ENCODE measurements at places on chromosomes 16 and 17.

DNA sequence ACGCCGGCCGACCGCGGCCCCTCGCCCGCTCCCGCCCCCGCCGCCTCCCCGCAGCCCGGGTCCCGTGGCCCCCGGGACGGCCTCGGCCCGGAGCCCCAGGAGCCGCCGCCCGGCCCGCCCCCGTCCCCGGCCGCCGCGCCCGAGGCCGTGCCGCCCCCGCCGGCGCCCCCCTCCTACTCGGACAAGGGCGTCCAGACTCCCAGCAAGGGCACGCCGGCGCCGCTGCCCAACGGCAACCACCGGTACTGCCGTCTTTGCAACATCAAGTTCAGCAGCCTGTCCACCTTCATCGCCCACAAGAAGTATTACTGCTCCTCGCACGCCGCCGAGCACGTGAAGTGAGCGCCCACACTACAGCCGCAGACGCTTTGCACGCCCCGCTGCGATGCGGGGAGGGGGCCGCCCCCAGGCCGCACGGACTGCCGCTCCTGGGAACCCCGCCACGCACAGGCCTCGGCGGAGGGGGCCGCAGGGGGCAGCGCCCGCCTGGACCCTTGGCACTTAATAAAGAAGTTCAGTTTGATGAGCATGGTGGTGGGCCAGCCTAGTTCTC, 35.5 kb upstream of the ZC3H18 start:
- no peak for DNase-seq

- DNase-seq, result no peak
Observed at GRCh38 chr17:59846394-59847165, 46.2 kb downstream of the TUBD1 start.

- no peak for DNase-seq
Observed at GRCh38 chr17:45436161-45436560, 3.5 kb upstream of the ARHGAP27 start.

DNA sequence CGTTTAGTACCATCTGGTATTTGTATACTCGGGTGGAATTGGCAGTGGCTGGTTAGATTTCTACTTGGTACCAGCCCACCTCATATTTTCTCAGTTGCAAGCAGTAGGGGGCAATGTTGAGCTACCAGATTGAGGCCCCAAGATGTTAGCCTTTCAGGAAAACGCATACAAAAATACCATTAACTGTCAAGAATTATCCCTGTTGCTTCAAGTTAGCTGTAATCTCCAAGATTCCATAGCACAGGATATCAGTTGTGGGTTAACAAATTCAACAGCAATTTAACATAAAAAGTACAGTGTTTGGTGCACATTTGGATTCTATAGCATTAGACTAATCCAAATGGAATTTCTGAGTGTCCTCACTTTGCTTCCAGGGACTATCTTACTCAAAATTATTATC, 188.2 kb downstream of the FTO start:
- peak; percentile 41 for DNase-seq

DNA sequence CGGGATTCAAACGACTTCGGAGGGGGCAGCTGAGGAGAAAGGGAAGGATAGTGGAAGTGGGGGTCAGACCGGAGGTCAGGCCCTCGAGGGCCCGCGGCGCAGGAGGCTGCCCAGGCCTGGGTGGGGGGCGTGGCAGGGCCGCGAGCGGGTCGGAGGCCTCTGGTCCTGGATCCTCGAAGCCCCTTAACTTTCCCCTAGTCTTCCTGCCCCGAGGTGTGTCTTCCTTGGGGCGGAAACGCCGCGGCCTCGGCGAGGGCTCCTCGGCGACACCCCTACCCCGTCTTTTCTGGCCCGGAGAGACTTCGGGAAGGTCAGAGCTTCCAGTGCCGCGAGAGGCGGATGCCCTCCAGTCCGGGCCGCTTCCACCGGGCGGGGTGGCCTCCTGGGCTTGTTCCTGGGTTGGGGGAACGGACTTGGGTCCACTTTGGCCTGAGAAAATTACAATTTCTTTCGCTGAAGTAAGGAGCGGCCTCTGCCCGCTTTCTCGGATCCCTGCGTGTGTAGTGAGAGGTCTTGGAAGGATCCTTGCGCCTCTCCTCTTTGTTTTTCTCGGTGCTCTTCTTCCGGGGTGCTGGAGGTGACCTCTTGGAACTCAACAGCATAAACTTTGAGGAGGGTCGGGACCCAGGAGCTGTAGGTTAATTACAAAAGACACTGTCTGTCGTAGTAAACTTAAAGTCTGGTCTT, 491 bp downstream of the IST1 start:
- no peak for DNase-seq

- no peak for DNase-seq
Observed at GRCh38 chr17:76593959-76594358, 8.3 kb upstream of the ST6GALNAC2 start.

DNA sequence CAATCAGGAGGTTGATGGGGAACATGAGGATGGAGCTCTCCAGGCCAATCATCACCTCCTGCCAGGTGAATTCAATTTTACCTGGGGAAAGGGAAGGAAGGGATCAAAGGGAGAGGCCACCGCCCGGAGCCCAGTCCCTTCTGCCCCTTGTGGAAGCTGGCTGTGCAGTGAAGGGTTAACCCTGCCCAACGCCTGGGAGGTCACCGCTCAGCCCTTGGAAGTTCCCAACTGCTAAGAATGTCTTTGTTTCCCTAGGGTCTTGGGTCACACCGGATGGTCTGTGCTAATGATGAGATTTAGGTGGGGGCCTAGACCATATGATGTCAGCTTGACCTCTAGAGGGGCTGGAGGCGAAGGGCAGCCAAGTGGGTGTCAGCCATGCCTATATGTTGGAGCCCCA, 52.1 kb upstream of the GCSH start:
- DNase-seq, result no peak

- no peak for DNase-seq
Observed at GRCh38 chr16:82395212-82395611, 225.2 kb upstream of the MPHOSPH6 start.

DNA sequence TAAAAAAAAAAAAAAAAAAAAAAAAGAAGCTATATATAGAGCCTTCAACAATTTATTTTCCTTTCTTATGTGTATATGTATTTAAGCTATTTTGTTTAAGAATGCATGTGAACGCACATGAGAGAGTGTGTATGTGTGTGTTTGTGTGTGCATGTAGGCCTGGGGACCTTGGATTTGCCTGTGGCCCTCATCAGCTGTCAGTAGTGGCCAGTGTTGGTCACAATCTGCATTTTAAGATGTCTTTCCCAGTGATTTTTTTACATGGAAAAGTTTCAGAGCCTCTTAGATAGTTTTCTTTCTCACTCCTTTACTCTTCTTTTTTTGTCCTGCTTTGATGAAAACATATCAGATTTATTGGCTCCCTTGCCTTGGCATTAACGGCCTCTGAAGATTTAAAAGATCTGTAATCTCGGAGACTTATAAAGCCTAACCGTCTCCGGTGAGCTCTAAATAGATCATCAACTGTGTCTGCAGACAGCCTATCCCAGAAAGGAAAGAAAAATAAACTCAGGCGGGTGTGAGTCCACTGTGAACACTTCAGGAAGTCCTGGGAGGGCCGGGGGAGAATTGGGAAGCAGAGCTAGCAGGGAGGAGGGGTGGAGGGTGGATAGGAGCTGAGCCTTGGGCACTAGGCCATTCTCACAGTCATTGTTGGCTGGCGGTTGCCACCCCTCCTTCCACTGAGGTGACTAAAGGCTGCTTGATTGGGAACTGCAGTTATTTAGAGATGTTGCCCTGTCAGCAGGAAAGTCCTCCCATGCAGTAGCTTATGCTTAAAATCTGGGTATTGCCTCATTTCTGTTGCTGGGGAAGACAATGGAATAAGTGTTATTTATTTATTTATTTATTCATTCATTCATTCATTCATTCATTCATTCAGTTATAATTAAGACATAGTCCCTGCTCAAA, 86.8 kb downstream of the WWP2 start:
- DNase-seq, result peak; percentile 78

- no peak for DNase-seq
Observed at GRCh38 chr17:78179372-78179771, 7.5 kb downstream of the TK1 start.

DNA sequence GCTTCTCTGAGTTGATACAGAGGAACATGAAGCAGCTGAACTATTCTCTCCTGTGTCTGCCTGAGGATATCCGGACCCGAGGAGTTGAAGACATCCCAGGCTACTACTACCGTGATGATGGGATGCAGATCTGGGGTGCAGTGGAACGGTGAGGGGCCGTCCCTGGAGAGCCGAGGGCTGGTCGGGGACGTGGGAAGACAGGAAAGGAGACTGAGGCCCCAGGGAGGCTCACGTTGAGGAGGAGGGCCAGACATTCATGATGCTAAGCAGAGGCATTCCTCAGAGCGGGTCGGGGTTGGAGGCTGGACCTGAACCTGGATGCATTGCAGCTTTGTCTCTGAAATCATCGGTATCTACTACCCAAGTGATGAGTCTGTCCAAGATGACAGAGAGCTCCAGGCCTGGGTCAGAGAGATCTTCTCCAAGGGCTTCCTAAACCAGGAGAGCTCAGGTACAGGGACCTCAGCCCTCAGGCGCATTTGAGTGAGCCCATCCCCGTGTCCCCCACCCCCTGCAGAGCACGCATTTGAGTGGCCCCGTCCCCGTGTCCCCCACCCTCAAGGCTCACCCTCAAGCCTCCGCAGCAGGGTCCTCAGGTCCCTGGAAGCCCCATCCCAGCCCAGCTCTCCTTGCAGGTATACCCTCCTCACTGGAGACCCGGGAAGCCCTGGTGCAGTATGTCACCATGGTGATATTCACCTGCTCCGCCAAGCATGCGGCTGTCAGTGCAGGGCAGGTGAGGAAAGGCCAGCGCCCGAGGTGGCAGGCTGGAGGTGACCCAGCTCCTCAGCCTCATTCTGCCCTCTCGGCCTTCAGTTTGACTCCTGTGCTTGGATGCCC, 8.3 kb downstream of the ALOX15B start:
- no peak for DNase-seq

DNA sequence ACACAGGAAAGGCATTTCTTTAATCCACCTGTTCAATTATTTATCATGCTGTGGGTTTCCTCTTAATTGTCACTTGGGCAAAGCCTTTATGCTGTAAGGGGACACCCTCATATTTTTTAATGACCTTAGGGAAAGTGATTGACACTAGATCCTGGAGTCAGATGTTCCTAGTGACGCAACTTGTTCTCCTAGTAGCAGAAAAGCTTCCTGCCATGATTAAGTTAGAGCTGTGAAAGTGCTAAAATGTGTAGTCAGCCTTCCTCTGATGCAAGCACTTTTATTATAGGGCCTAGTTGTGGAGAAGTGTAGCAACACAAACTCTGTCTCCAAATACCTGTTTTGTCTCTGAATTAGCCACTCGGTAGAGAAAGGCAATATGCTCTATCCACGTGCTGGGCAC, 12.3 kb downstream of the TMEM100 start:
- no peak for DNase-seq

DNA sequence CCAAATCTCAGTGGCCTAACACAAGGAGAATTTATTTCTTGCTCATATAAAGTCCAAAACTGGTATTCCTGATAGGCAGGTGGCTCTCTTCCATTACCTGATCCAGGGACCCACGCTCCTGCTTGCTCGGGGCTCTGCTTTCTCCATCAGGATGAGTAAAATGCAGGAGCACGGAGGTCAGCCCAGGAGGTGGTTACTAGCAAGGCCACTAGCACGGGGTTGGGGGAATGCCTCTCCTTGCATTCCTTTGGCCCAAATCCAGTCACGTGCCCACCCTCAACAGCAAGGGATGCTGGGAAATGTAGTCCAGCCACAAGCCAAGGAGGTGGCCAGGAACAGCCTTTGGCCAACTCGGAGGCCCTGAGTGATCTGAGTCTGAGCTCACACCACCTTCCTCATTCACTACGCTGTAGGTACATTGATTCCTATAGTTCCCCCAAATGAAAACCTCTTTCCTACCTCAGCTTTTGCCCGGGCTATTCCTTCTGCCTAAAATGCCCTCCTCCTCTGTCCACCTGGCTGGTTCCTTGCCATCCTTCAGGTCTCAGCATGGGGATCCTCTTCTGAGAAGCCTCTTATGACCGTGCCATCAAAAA, 38.3 kb upstream of the HAPSTR1 start:
- no peak for DNase-seq

DNA sequence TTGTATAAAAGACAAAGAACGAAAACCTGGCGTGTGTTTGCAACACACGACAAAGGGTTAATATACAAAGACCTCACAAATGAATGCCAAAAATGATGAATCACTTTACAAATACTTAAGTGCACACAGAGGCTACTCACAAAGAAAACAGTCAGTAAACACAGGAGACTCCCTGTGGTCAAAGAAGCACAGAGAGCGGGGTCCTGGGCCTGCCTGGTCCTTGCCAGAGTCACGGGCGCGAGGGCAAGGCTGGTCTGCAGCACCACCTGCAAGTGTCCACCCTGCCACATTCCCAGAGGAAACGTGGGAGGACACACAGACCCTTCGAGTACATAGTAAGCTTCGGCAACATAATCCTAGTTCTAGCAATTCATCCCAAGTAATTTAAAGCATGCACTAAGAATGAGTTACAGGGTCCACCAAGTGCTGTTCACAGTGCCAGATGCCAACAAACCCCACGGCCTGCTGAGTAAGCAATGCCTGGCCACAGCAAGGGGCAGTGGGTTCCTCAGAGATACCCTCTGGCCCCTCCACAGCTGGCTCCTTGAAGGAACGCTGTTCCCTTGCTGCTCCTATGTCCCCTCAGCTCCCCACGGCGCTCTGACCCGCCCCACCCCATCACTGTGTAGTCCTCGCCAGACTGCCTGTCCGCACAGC, 24.6 kb upstream of the FAAP100 start:
- peak; percentile 60 for DNase-seq

- DNase-seq, result no peak
Observed at GRCh38 chr16:47055136-47055885, 81.8 kb upstream of the DNAJA2 start.

- no peak for DNase-seq
Observed at GRCh38 chr16:51470492-51470891, 319.4 kb upstream of the SALL1 start.

DNA sequence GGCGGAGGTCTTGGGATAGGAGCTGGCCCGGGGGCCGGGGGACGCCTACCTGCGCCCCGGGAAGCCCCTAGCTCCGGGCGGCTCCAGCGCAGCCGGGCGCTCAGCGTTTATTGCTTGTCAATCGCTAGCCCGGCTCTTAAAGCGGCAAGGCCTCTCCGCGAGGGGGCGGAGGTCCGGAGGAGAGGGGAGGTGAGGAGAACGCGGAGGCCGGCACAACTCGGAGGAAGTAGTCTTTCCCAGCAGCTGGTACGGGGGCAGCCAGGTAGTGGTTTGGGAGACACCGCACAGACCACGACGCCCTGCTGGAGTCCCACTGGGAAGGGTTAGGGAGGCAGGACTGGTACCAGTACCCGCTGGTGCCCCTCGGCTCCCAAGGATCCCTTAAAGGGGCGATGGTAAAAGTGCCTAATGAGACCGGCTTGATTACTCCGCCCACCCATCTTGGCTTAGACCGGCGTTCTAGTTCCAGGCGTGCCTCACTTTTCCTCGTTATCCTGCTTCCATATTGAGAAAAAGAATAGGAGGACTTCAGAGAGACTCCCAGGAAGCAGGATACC, at the start of gene MPP2:
Gene MPP2 (minus strand): TSS at position 112 of the 557 bp plus-strand sequence. CDS start 3,076 bp downstream, outside the sequence.
- DNase-seq, result peak; percentile 63

- DNase-seq, result no peak
Observed at GRCh38 chr16:4021070-4021779, 95.0 kb downstream of the ADCY9 start.

DNA sequence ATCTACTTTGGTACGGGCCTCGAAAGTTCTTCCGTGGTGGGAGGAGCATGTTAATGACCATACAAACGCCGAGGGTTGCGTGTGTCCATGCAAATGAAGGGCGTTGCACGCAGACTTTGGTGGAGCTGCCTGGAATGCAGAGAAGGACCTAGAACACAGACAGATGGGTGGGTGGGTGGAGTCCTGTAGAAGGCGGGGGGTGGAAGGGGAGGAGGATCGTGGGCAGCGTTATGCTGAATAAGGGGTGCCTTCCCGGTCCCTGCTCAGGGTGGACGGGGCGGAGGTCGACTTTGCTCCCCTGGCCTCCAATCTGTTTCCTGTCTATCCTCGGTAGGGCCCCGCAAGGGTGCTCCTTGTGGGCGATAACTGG, 795 bp upstream of the PAQR4 start:
- DNase-seq, result no peak

Data from amniotic stem cell (primary cell).